ENCODE measurements at places on chromosomes 5 and 9.

DNA sequence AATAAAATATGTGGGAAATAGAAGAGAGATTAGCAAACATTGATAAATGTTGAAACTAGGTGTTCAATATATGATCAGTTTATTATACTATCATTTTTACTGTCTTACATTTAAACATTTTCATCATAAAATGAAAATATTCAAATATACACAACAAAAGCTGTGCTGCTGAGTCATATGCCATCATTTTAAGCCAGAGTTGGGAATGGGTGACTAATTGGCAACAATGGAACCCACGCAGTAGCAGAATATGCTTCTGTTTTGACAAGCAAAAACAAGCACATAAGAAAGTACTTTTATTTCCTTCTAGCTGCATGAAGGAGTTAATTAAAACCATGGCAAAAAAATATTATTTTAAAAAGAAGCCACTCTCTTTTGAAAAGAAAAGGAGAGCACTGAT lies 340.0 kb upstream of the EDIL3 start:
- DNase-seq: no peak

DNA sequence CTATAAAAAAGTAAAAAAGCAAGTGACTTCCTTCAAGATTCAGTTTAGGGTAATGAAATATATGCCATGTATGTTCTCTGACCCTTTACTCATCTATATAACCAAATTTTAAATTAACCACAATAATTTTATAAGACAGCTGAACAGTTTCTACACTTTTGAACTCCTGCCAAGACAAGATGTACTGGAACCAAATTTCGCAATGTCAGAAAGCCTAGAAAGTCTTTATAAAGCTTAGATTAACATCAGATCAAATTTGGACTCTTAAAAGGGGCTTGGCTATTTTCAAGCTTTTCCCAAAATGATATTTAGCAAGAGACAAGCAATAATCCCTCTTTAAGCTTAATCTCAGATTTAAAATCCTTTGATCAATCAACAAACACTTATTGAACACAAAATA lies 362.6 kb downstream of the PTPRD start:
- no peak for DNase-seq

- DNase-seq: no peak
Observed at GRCh38 chr9:136031741-136032730, 63.1 kb downstream of the NACC2 start.

DNA sequence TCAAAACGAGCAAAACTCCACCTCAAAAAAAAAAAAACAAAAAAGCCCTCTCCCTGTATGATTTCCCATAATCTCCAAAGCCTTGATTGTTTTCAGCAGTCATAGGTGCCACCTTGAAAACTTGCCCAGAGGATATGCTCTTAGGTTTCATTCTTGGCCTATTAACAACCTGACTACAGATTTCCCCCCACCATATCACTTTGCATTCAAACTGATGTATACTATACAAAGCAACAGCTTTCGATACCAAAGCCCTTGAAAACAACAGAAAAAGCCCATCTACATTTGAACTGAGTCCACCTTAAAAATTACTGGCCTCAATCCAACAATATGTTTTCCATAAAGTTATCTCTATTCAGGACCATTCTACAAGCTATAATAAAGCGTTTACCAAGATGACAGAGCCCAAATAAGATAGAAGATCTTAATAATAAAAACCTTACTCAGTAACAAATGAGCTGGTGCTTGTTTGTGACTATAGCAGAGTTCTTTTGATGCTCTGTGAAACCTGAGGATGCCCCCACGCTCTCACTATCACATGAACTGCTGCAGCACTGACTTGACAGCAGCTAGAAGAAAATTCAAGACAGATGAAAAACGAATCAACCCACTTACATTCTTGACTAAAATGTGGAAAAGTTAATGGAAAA lies 44.4 kb downstream of the FNBP1 start:
- no peak for DNase-seq

GRCh38 chr5:6542421-6543345 lies 90.2 kb downstream of the NSUN2 start:
- DNase-seq: peak; percentile 4
